NCI-H510A (cell line): ENCODE measurements at places on chromosomes 2 and 18.

DNA sequence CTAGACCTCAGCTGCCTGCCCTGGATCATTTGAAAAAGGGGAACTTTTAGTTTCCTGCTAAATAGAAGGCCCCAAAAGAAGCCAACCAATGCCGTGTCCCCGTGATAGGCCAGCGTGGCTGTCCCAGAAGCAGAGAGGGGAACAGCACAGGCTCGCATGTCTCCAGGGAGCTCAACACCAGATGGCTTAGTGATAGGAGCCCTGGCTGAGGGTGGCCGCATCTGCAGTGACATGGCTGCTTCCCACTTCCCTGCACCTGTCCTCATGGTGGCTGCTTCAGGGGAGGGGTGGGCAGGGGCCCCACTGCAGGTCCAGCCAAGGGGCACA, 79.6 kb downstream of the MBP start:
- no peak for DNase-seq

GRCh38 chr2:219405958-219406860, 12.0 kb upstream of the DES start:
- no peak for DNase-seq

GRCh38 chr2:196105951-196106350, 37.3 kb upstream of the DNAH7 start:
- DNase-seq = no peak

GRCh38 chr2:1207962-1208510, 205.2 kb upstream of the TPO start:
- no peak for DNase-seq

GRCh38 chr2:224055101-224055500, 16.0 kb upstream of the SERPINE2 start:
- DNase-seq = no peak

GRCh38 chr2:96493072-96493471, 12.1 kb downstream of the NEURL3 start:
- DNase-seq = no peak

- DNase-seq = no peak
Measured at GRCh38 chr2:169771021-169771420, 27.6 kb upstream of the SSB start.

GRCh38 chr2:235707411-235708096, 213.7 kb downstream of the AGAP1 start:
- no peak for DNase-seq

GRCh38 chr2:164794432-164795231, 47.0 kb downstream of the COBLL1 start:
- no peak for DNase-seq

DNA sequence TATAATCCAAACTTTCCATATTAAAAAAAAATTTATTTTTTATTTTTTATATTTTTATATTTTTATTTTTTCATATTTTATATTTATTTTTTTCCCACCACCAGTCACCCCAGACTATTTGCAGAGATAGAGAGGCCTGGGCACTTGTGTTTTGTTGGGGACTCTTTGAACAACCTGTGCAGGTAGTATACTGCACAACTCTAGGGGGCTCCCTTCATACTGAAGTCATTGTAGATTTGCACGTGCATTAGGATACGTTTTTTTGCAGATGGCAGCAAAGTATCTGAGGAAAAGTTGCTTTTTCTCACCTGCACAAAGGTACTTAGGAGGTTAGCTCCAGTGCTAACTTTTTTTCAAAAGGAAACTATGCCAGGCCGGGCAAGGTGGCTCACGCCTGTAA, 73.9 kb upstream of the TANC1 start:
- DNase-seq = no peak

DNA sequence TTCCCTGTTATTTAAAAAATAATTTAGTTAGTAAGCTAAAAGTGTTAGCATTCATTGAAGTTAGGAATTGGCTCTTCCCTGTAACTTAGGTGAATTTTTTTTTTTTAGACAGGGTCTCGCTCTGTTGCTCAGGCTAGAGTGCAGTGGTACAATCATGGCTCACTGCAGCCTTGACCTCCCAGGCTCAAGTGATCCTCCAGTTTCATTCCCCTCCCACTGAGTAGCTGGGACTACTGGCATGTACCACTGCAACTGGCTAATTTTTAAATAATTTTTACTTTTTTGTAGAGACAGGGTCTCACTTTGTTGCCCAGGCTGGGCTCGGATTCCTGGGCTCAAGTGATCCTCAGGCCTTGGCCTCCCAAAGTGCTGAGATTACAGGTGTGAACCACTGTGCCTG, 66.4 kb downstream of the CERS6 start:
- no peak for DNase-seq

GRCh38 chr2:232838406-232838874, 31.6 kb upstream of the SNORC start:
- DNase-seq = no peak

DNA sequence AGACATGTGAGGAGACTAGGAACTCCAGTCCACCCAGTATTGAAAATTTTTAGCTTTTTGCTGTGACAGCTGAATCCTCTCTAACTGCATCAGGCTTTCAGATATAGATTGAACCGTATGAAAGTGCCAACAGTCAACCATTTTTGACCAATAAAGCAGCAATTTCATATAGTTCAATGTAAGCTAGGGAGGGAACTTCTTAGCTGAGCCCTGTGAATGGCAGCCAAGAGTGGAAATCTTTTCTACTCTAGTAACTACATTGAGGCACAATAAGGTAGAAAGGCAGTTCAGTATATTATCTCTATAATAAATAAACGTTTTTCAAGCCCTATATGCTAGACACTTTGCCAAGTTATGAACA, 96.3 kb upstream of the TANK start:
- DNase-seq = no peak
